ENCODE measurements at places on chromosomes 16 and 17.

GRCh38 chr17:2060681-2061440 lies 6.0 kb downstream of the HIC1 start:
- no peak for DNase-seq

DNA sequence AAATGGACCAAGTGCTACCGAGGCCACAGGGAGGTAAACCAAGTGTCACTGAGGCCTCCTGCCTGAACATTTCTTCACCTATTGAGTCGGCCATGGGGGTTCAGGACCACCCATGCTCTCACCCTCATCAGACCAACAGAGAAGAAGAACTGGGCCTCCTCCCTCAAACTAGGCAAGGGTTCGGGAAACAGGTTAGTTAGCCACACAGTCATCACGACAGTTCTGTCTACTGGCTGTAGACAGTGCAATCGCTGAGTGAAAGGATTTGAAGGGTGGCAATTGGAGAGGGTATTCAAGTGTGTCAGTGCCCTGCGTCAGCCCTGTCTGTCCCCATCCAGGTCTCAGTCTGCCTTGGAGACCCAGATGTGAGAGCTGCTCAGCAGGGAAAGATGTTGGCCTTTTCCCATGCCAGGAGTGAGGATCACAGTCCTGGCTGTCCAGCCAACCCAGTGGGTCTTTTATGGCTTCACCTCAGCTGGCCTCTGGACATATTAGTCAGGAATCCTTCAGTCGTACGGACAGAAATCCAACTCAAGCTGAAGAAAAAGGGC lies 19.9 kb downstream of the TBX2 start:
- DNase-seq = no peak

- DNase-seq = no peak
Measured at GRCh38 chr17:67055811-67056745, 11.7 kb downstream of the CACNG1 start.

GRCh38 chr16:25893332-25893731 lies 201.6 kb downstream of the HS3ST4 start:
- no peak for DNase-seq

DNA sequence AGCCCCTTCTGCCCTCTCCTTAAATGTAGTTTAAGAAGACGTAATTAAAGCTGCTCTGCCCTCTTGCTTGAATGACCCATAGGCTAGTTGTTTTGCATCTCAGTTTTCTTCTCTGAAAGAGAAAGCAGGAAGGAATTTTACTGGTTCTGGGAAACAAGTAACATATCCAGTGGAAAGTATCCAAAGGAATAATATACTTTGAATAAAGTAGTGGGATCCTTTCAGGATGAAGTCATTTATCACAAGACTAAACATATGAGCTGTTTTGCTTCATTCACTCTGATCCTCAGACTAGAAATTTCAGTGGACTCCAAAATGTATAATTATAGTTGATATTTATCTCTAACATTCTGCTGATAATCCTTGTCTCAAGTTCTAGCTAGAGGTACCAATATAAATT lies 1297.6 kb upstream of the GOT2 start:
- DNase-seq = no peak

DNA sequence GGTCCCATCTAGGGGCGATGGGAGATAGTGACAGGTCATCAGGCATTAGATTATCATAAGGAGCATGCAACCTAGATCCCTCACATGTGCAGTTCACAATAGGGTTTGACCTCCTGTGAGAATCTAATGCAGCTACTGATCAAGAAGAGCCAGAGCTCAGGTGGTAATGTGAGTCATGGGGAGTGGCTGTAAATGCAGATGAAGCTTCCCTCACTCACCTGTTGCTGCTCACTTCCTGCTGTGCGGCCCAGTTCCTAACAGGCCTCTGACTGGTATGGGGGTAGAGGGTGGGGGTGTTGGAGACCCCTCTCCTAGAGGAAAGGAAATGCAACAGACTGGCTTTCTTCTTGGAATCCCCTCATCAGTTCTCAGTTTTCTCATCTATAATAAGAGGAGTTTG lies 131.4 kb downstream of the CA10 start:
- DNase-seq = no peak

GRCh38 chr16:2148714-2149629 lies 547 bp downstream of the RAB26 start:
- DNase-seq = no peak

- DNase-seq = no peak
Measured at GRCh38 chr17:7684851-7685532, 2.3 kb downstream of the TP53 start.

DNA sequence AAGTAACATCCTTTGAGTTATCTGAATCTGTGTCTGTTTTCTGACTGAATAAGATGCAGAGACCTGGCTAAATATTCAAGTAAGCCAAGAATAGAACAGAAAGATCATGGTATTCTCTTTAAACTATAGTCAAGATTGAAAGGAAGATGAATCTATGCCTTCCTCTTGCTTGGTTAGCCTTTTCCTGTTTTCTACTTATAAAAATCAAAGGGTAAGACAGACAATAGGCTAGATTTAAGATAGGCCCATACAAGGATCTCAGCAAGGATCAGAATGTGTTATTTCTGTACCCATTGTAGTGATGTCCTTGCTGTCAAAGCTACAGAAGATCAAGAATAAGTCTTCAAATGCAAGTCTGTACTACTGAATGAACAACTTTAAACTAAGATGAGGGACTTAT lies 7.0 kb upstream of the CDR2 start:
- DNase-seq = no peak

DNA sequence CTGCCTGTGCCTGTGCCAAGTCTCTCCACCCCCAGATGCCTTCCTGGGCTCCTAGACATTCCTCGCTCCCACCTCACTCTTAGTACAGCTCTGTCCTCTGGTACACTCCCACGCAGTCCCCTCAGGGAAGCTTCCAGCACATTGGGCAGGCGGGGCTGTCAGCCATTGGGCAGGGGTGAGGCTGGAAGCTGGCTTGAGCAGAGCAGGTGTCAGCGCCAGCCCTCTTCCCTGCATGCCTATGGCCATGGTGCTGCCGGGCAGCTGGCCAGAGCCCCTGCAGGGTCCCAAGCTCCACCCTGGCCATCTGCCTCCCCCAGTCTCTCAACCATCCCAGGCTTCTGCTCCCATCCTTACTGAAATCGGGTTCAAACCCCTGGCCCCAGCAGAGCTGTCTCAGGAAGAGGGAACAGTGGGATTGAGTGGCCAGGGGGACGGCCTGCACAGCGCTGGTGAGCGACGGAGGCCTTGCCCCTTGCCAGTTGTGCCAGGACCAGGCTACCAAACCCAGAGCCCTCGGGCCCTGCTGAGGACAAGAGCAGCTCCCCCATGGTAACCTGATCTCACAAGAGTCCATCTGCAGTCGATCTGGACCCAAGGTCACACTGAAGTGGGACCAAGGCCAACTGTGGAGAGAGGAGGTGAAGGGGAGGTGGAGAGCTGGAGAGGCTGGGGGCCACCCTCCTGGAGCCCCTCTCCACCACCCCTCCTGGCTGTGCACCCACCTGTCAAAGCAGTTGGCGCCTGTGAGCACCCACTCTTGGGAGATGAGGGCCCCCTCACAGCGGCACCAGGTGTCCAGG lies 2.4 kb upstream of the B9D1 start:
- DNase-seq = no peak

All from naive B cell (primary cell).